ENCODE measurements at places on chromosomes 1 and 21.
A peak's percentile ranks its signal among the peaks of the same experiment; 100 is the strongest.

DNA sequence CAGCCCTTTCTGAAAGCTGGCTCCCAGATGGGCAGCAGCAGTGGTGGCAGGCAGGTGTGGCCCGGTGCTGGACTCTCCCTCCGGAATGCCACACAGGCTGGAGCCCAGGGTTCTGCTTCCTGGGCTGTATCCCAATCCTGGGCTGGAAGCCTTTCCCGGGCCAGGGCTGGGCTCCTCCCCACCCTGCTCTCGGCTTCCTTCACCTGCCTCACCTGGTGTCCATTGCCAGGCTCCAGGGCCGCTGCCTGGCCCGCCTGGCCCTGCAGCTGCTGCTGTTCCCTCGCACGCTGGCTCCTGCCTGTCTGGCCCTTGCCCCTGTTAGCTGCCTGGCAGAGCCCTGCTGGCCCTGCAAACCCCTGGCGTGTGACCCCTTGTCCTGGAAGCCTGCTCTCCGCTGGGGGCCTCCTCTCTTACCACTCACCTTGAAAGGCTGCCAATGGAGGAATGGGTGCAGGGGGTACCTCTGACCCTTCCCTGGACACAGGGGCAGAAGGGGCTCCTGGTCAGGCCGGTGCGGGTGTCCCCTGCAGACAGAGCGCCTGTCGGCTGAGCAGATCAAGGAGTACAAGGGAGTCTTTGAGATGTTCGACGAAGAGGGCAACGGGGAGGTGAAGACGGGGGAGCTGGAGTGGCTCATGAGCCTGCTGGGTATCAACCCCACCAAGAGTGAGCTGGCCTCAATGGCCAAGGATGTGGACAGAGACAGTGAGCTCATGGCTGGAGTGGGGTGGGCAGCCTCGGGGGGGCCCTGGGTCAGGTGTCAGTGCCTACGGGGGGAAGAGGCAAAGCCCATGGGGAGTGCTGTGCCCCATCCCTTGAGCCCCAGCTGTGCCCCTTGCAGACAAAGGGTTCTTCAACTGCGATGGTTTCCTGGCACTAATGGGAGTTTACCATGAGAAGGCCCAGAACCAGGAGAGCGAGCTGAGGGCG, 1.1 kb downstream of the CALML6 start:
- no peak for DNase-seq

DNA sequence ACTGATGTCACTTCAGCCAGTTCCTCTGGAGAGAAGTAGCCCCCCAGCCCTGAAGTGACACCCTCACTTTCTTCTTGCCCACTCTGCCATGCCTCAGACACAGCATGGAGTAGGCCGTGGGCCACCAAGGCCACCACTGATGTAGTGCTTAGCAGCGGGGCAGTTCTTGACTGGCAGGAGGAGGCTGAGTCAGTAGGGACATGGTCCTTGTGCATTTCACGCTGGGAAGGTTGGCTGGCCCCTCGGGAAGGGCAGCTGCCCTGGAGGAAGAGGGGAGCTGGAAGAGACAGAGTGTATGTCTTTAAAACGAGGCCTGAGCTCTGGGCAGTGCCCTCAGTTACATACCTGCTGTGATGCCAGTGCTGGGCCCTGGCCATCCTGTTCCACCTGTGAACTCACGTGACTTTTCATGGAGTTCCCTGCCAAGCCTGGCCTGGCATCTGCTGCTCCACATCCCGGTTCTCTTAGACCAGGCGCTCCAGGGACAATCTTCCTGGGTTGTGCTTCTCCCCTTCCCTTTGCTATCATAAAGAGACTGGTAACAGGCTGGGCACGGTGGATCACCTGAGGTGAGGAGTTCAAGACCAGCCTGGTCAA, 158.6 kb upstream of the TMEM51 start:
- DNase-seq, result no peak

DNA sequence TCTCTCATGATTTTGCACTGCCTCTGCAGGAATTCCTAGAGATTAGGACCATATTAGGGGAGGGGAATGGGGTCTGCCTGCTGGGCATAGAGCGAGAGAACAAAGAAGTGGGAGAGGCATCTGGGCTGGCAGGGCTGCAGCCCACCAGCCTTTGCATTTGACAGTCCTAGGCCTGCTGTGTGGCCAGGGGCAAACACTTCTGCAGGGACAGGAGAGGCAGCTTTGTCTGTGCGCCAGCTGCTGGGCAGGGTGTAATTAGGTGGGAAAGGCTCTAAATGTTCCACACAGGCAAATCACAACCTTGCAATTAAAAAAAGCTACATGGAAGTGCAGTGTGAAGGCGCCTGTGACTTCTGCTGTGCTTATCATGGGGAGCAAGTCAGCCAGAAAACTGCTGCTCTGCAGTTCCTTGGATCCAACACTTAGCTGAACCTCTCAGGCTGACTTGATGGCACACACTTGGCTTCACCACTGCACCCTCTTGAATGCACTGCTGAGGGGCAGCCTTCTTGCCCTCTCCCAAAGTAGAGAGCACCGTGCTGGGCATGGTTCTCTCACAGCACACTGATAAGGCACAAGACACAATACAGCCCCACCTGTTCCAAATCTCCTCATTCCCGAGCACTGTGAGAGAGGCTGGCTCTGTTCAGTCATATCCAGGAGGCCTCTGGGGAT, 73.6 kb upstream of the TLR5 start:
- DNase-seq, result no peak

- no peak for DNase-seq
Observed at GRCh38 chr1:188551176-188551575, 1722.4 kb downstream of the PLA2G4A start.

GRCh38 chr1:40708750-40709099, 17.2 kb downstream of the NFYC start:
- no peak for DNase-seq

DNA sequence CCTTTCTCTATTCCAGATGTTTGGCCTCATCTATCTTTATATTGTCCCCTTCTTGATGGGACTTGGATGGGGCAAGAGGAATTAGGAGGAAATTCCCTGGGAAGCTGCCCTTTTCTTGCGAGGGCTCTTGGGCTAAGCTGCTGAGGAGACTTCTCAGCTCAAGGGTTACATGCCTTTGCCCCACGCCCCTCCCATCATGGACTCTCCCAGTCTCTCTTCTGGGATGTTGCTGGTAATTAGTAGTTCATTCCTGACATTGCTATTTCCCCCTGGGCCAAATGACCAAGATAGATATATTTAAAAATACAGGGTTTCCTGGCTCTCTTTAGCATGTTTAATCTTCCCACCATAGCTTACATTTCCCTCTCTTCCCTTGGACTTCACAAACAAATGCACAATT, 90.6 kb upstream of the RALGPS2 start:
- no peak for DNase-seq

- peak; percentile 48 for DNase-seq
Observed at GRCh38 chr21:45152265-45152746, 77.9 kb downstream of the ADARB1 start.

DNA sequence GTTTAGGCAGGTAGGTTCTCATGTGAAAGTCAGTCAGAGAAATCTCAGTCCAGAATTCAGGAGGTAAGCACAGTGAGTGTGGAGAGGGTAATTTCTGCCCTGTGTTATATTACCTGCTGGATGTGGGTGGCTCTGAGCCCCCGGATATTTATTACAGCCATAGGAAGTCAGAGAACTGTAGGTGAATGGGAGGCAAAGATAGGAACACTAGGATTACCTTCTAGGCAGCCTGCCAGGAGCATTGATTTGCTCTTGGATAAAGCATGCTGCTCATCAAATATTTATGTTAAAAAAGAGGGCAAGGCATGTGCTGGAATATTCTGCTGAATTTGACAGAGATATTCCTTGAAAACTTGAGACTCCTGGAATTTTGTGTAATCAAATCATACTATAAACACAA, 8.5 kb downstream of the GNG12 start:
- DNase-seq, result no peak

- no peak for DNase-seq
Observed at GRCh38 chr1:94438692-94439276, 20.6 kb downstream of the ABCD3 start.

DNA sequence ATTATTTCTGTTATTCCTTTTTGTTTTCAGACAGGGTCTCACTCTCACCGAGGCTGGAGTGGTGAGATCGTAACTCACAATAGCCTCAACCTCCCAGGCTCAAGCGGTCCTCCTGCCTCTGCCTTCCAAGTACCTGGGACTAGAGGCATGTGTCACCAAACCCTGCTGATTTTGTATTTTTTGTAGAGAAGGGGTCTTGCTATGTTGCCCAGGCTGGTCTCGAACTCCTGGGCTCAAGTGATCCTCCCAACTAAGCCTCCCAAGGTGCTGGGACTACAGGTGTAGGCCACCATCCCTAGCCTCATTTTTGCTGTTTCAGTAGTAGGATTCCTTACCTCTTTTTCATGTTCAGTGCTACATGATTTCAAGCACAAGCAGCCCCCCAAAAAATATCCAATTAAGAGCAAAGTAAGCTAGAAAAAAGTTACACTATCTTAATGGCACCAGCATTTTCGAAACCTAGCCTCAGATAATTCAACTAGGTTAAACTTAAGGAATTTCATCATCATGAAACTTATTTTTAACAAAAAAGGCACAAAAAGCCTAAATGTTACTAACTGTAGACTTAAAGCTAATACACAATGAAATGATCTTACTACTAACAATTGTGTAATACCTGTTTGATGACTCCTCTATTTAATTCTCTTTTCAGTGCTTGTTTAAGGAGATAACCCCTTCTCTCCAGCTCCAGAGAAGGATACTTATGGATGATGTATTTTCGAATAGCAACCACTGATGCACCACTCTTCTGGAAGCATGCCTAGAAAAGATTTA, 16.6 kb downstream of the HP1BP3 start:
- DNase-seq, result no peak

- DNase-seq, result no peak
Observed at GRCh38 chr21:29490016-29490415, 191.3 kb downstream of the BACH1 start.

DNA sequence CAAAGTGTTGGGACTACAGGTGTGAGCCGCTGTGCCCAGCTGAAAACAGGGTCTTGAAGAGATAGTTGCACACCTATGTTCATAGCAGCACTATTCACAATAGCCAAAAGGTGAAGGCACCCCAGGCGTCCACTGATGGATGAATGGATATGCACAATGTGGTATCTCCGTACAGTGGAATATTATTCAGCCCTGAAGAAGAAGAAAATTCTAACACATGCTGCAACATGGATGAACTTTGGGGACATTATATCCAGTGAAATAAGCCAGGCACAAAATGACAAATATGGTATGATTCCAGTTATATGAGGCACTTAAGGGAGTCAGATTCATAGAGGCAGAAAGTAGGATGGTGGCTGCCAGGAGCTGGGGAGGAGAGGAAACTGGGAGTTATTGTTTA, 137.6 kb upstream of the WNT4 start:
- no peak for DNase-seq

GRCh38 chr1:94727846-94728715, 92.1 kb upstream of the SLC44A3 start:
- DNase-seq, result no peak

- no peak for DNase-seq
Observed at GRCh38 chr21:35503671-35504070, 454.6 kb upstream of the RUNX1 start.

DNA sequence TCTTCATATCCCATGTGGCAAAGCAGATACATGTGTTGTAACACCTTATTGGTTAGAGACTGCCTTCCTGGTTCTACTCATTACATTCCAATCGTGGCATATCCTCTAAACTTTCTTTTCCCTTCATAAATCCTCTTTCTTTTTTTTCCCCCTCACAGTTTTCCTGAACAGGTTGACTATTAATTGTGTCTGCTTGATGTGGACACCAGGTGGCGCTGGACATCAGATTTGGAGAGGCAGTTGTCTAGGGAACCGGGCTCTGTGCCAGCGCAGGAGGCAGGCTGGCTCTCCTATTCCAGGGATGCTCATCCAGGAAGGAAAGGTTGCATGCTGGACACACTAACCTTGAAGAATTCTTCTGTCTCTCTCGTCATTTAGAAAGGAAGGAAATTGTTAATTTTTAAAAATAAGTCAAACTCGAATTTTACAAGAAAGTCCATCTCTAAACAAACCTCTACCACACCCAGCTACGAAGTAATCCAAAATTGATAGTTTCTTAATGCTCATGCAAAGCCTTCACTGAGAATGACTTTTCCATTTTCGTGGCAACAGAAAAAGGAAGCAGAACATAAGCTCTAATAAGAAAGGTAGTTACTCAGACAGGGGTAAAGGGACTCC, 59.4 kb upstream of the ASB17 start:
- peak; percentile 16 for DNase-seq

DNA sequence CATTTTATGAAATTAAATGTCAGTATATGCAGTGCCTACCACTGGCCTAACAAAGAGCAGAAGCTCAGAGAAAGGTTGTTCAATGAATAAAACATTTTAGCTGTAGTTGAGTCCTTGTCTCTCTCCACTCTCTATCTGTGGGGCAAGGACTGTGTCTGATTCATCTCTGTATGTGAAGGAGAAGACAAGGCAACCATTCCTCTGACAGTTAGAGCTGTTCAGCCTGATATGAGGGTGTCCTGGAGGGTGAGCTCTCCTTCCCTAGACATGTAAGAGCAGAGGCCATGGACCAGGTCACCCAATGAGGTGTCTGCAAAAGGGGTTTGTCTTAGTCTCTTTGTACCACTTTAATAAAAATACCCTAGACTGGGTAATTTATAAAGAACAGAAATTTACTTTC, 4.5 kb upstream of the PDZK1IP1 start:
- DNase-seq, result no peak

GRCh38 chr1:159939678-159940002, 5.8 kb downstream of the IGSF9 start:
- DNase-seq, result no peak

- DNase-seq, result no peak
Observed at GRCh38 chr1:161225178-161225533, 704 bp upstream of the TOMM40L start.

DNA sequence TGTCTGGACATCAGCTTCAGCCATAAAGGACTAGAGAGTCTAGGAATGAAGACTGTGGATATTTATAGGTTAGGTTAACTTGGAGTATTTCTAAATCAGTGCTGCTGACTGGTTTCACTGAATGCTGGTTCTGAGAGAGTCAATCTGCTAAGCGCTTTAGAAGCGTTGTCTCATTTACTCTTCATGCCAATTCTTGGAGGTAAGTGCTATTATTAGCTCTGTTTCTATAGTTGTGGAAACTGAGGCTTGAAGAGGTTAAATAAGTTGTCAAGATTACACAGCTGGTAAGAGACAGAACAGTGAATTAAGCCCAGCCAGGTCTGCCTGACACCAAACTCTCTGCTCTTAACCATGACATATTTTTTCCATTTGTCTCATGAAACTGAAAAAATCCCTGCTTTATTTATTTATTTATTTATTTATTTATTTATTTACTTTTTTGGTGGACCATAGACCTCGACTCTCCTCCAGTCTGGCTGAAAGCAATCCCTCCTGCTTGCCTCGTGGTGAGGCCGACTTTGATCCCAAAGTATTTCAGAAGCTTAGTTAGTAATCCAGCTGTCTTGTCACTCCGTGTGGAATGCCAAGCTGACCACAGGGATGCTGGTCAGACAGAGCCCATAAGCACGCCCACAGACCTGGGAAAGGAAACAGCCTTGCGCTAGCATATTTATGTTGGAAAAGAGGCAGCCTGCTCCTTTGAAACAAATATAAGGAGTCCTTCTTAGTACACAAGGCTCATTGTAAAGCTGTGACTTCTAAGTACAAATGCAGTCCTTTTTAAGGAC, 16.9 kb downstream of the NTMT2 start:
- DNase-seq, result no peak

- no peak for DNase-seq
Observed at GRCh38 chr1:235077163-235077540, 51.5 kb downstream of the TOMM20 start.

Data from stimulated activated CD8-positive, alpha-beta memory T cell treated with anti-CD3 and anti-CD28 coated beads, Interleukin-15, amount 100 ng/mL, for 4 hours (primary cell).